Lung (tissue), 17 donors: ENCODE measurements at places on chromosomes 11 and 22. TPM values are rescaled to one million over a fixed set of nuclear protein-coding genes. Genes with fewer than 3 reads are reported as not detected.

GRCh38 chr22:50190182-50190940, 4.6 kb downstream of the TRABD start:
- DNase-seq, result peak; percentile 65

GRCh38 chr11:46235777-46236688, 41.4 kb upstream of the CREB3L1 start:
- no peak for DNase-seq

DNA sequence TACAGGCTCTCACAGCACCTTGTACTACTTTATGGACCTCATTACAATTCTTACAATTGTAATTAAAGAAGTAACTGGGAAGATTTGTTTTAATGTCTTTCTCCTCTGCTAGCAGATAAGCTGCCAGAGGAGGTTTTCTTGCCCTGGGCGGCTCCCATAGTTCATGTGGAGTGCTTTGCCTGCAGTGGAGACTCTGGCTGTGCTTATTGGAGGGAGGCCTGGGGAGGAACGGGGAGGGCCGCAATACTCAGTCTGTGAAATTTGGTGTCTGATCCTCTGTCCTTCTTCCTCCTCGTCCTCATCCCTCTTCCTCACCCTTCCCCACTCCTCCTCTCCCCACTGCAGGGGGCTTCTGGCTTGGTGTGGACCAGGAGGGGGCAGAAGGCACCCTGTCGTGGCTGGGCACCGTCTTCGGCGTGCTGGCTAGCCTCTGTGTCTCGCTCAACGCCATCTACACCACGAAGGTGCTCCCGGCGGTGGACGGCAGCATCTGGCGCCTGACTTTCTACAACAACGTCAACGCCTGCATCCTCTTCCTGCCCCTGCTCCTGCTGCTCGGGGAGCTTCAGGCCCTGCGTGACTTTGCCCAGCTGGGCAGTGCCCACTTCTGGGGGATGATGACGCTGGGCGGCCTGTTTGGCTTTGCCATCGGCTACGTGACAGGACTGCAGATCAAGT, 5.6 kb downstream of the SLC35C1 start:
- DNase-seq, result no peak

DNA sequence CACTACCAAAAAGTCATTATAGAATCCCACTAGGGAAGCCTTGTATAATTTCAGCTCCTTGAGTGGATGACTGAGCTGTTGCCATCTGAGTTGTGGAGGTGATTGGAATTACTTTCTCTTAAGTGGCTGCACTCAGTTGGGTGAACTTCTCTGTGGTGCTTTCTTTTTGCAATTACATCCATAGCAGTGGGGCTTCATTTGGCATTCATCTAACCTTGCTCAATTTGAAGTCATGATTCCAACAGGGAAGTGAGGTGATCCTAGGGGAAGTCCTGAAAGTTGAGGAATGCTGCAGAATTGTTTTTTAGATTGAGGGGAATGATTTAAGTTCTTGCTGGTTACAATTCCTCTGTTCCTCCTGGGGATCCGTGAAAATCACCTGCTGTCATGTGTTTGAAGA, 39.6 kb downstream of the ARHGAP42 start:
- no peak for DNase-seq

- no peak for DNase-seq
Observed at GRCh38 chr11:56636861-56637260, 5.4 kb downstream of the OR5AP2 start.

DNA sequence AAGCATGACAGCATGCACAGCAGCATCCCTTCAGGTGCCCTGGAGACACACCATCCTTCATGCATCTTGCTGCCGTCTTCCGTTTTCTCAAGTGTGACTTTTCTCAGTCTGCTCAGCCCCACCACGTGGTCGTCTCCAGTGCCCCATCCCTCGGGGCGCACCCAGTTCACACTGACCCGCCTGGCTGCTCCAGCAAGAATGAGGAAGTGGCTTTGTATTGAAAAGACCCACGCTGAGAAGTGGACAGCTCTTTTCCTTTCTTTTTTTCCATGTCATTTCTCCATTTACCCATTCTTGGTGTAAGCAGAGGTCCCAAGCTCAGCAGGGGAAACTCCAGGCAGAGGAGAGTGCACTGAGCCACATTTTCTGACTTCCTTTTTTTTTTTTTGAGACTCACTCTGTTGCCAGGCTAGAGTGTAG, 14.5 kb downstream of the SERPINH1 start:
- peak; percentile 51 for DNase-seq

DNA sequence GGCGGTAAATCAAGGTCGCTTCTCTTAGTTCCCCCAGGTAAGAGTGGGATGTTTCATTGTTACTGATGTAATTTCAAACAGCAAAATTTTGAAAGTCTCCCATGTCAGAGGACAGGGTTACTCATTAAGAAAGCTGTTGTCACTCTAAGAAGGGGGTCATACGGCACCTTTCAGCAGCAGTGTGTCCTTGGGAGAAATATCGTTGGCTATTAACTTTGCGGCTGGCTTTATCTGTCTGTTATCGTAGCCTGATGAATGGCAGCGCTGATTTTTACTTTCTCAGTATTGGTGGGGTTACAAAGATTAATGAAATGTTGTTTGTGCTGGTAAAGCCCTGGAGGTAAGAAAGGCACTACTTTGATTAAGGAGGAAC, 27.5 kb upstream of the FBXO3 start:
- DNase-seq, result no peak

GRCh38 chr22:43088984-43089717, at the start of gene TTLL1:
Gene TTLL1 (minus strand): TSS chr22:43089391. CDS start chr22:43075586, 13,805 bp downstream.
- DNase-seq, result peak; percentile 84

DNA sequence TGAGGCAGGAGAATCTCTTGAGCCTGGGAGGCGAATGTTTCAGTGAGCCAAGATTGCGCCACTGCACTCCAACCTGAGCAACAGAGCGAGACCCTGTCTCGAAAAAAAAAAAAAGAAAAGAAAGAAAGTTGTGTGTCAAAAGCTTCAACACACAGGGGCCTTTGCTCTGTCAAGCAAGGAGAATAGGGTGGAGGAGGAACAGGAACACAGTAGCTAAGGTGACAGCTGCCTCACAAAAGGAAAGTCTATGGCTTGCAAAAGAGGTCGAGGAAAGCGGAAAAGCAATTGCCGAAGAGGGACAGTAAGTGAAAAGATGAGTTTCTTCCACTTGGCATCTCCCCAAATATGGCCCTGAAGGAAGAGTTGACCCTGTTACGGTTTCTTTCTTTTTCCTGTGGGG, 26.5 kb upstream of the TMA7B start:
- DNase-seq, result no peak

- no peak for DNase-seq
Observed at GRCh38 chr11:121067453-121067852, 33.6 kb upstream of the TECTA start.

GRCh38 chr11:101003468-101003867, 126.1 kb downstream of the PGR start:
- DNase-seq, result no peak

- no peak for DNase-seq
Observed at GRCh38 chr11:117826832-117827231, 2.3 kb upstream of the FXYD2 start.

- DNase-seq, result no peak
Observed at GRCh38 chr11:126602349-126602940, 247.0 kb downstream of the ST3GAL4 start.

DNA sequence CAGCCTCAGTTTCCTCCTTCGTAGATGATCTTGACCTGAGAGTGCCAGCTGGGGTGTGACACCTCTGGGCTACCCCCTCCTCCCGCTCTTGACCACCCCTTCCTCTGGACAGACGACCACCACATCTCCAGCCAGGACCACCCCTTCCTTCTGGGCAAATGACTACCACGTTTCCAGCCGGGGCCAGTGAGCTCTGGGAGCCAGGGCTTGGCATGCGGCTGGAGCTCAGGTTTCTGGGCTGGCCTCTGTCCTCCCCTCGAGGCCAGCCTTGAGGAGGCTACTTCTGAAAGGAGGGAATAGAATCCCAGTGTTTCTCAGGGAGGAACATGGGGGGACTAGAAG, 120.9 kb downstream of the KCNQ1OT1 start:
- DNase-seq, result no peak

- DNase-seq, result no peak
Observed at GRCh38 chr11:116109228-116109627, 605.0 kb upstream of the CADM1 start.

DNA sequence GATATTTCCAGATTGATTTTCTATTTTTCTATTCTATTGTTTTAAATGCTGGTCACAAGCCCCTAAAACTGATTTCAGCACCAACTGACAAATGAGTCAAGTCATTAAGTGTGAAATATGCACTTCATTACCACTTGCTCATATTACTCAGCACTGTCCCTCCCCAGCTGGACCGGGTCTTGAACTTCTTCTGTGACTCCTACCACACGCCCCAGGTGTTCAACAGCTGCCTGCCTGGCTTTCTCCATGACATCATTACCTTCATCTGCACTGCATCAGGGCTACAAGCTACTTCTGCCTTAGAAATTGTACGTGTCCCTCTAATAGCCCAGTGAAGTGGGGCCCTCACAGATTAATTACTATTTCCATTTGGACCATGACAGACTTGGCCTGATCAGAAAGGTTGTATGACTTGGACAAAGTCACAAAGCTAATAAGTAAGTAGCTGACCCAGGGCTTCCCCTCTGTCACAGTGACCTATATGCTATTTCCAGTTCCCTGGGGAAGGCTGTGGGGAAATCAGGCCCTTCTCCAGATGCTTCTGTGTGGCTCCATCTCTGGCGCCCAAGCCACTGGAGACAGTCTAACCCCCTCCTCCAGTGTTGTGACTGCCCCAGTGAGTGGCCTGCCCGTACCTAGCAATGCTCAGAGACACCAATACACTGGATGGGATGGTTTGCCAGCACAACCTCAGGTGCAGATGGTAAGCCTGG, 18.1 kb downstream of the TBC1D10A start:
- no peak for DNase-seq

DNA sequence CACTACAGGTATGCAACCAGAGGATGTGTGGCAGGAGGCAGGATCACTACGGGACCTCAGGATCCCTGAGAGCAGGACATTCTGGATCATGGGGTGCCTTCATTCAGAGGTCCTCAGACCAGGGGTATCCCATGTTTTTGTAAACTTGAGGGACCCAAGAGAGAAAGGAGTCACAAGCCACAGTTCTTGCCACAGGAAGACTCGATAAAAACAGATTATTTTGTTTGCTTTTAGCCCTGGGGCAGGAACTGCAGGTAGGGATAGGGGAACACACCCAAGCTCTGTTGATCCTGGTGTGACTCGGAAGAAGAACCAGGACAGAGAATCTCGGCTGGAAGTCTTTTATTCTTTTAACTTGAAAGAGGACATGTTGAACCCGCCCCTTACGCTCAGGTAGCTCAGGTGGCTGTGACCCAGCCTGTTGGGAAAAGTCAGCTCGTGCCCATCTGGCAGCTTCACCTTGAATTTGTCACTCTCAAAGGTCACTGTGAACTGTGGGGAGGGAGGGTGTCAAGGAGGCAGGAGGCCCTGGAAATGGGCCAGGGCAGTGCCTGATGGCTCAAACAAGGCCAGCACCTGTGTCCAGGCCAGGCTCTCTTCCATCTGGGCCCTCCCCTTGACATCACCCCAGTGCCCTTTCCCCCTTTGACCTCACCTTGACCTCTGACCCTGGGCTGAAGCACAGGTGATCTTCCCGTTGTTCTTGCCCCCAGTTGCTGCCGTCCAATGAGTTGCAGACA, 9.8 kb downstream of the LGALS2 start:
- no peak for DNase-seq

DNA sequence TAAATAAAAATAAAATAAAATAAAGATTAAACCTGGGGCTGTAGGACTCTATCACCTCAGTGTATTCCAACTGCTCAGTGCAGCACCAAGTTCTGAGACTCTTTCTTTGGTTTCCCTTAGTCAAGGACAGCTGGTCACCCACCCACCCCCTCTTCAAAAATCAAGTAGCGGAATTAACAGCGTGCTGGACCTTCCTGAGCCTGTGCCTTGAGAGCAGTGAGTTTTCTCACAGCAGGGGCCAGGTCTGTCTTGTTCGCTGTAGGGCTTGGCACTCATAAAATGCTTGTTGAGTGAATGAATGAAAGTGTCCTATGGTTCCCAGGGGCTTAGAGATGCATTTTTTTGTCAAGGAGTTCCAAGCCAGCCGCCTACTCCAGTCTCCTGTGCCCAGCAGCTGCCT, 2.9 kb upstream of the ALX4 start:
- no peak for DNase-seq

DNA sequence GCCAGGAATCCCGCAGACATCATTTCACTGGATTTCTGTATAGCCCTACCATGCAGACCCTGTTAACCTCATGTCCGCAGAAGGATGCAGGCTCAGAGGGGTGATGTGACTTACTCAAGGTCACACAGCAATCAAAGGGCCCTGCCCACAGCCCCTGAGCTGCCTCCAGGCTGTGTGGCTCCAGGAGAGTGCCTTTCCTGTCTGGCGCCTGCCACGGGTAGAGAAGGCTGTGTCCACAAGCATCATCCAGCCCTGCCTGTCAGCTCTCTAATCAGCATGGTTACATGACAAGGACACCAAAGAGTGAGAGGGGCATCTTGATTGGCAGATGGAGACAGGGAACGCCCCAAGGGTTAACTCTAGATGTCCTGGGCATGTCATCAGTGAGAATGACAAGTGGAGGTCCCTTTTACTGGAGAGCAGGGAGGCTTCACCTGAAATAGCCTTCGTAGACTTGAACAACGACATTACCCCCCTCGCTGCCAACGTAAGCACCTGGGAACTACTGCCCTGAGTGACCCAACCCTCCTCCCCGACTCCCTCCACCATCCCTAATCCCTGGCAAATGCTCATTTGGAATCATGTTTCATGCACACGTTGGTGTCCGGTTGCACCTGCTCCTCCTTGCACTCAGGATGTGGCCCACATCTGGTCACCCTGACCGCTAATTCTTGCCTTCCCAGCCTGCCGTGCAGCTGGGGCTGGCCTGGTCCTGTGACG, 6.9 kb downstream of the FGF19 start:
- no peak for DNase-seq

- no peak for DNase-seq
Observed at GRCh38 chr11:61983419-61983818, 16.0 kb upstream of the FTH1 start.

Gene CHRM1
- 1.1 TPM for total RNA-seq

Gene TCN2
- 39.9 TPM for total RNA-seq

Gene OR52B4
- not detected for total RNA-seq

Gene ROBO4
- 52.1 TPM for total RNA-seq

Gene CDPF1
- 8.9 TPM for total RNA-seq

Gene SPATA19
- not detected for total RNA-seq

Gene APOBEC3B
- 1.0 TPM for total RNA-seq

Gene MUC2
- total RNA-seq, result 0.43 TPM
